ENCODE measurements at places on chromosomes 13 and 19. TPM values are rescaled to one million over a fixed set of nuclear protein-coding genes. Genes with fewer than 3 reads are reported as not detected.

GRCh38 chr13:70363991-70364390 lies 255.7 kb upstream of the KLHL1 start:
- H3K4me1 ChIP-seq: peaks cover 3% of the 10 kb centered on the region
- no peaks in the 10 kb centered on the region for H3K27me3 ChIP-seq
- H3K4me3 ChIP-seq: no peak overlapping the region
- DNase-seq: no peak

- peak; percentile 83 for DNase-seq
- H3K4me3 ChIP-seq: peak overlapping the region; percentile 90
- H3K27me3 ChIP-seq: peaks cover 9% of the 10 kb centered on the region
- no peaks in the 10 kb centered on the region for H3K36me3 ChIP-seq
- H3K27ac ChIP-seq: peak overlapping the region; percentile 78
Measured at GRCh38 chr13:26254583-26255111, 718 bp downstream of the CDK8 start.

- H3K4me3 ChIP-seq: no peak overlapping the region
- no peaks in the 10 kb centered on the region for H3K27me3 ChIP-seq
- no peak overlapping the region for H3K27ac ChIP-seq
Measured at GRCh38 chr13:101248739-101249514, 167.4 kb downstream of the NALCN start.

DNA sequence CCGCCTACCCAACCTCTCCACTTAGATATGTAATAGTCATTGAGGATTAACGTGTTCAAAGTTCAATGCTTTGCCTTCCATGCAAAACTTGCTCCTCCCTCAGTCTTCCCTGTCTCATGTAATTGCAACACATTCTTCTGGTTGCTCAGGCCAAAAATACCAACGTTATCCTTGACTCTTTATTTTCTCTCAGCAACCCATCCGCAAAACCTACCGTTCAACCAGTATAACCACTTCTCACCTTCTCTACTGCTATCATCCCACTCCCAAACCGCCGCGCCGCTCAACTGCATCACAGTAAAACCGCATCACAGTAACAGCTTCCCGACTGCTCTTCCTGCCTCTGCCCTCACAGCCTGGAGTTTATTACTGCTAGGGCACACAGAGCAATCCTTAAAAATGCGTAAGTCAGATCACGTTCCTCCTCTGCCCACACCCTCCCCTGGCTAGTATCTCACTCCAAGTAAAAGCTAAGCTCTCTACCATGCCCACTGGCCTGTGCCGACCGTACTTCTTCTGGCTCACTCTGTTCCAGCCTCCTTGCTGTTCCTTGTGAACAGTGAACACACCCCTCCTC lies 8.2 kb downstream of the MTIF3 start:
- H3K36me3 ChIP-seq: peaks cover 15% of the 10 kb centered on the region
- no peak overlapping the region for H3K27ac ChIP-seq
- no peak overlapping the region for H3K4me3 ChIP-seq
- no peaks in the 10 kb centered on the region for H3K27me3 ChIP-seq

GRCh38 chr19:30263830-30264381 lies 108.3 kb upstream of the ZNF536 start:
- H3K27ac ChIP-seq: peak overlapping the region; percentile 54
- H3K27me3 ChIP-seq: peaks cover 4% of the 10 kb centered on the region
- DNase-seq: no peak
- H3K36me3 ChIP-seq: no peaks in the 10 kb centered on the region
- no peak overlapping the region for H3K4me3 ChIP-seq

DNA sequence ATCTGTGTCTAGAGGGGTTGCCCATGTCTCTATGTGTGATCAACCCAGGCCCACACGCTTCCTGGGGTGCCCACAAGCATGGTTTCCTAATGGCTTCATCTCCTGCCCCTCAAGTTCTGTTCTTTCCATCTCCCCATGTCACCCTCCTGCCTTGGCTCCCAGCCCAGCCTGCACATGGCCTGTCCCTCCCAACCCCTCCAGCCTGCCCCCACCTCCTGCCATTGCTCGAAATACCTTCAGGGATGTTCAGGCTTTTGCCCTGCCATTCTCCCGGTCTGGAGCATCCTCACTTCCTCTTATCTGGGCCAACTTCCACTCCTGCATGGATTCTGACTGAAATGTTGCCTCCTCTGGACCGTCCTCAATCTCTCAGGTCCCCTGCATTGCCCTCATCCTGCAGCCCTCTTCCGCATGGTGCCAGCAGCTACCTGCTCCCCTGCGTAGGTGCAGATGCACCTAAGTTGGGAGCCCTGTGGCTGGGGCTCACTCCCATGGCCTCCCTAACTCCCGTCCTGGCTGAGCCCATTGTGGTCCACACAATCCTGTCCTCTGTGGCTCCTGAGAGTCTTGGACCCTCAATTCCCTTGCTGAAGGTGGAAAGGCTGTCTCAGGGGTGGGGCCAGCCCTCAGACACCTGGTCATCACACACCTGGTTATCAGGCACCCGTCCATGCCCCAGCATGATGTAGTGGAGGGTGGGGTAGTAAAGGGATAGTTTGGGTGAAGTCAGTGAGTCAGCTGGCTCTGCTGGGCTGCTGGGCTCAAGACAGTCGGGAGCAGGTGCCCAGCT lies 152.1 kb downstream of the URI1 start:
- H3K27ac ChIP-seq: no peak overlapping the region
- DNase-seq: no peak
- H3K4me1 ChIP-seq: no peaks in the 10 kb centered on the region
- H3K27me3 ChIP-seq: peaks cover 12% of the 10 kb centered on the region
- H3K36me3 ChIP-seq: no peaks in the 10 kb centered on the region

The SH2D3A gene
- 16.4 TPM for total RNA-seq

DNA sequence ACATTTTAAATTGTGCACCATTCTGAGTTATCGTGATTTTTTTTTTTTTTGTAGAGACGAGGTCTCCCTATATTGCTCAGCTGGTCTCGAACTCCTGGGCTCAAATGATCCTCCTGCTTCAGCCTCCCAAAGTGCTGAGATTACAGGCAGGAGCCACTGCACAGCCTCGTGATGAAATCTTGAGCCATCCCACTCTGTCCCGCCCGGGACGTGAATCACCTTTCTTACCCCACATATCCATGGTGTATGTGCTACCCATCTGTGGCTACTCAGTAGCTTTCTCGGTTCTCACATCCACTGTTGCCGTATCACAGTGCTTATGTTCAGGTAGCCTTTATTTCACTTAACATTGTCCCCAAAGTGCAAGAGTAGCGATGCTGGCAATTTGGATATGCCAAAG lies 26.5 kb downstream of the PAK4 start:
- peaks cover 9% of the 10 kb centered on the region for H3K36me3 ChIP-seq
- H3K4me1 ChIP-seq: no peaks in the 10 kb centered on the region
- no peaks in the 10 kb centered on the region for H3K27me3 ChIP-seq
- DNase-seq: no peak
- no peak overlapping the region for H3K27ac ChIP-seq

- no peak overlapping the region for H3K27ac ChIP-seq
- H3K27me3 ChIP-seq: no peaks in the 10 kb centered on the region
- H3K4me1 ChIP-seq: peaks cover 29% of the 10 kb centered on the region
- H3K4me3 ChIP-seq: no peak overlapping the region
- DNase-seq: no peak
Measured at GRCh38 chr13:44331446-44331845, 42.2 kb upstream of the SERP2 start.

GRCh38 chr13:114119196-114119595 lies 13.2 kb downstream of the RASA3 start:
- H3K4me3 ChIP-seq: peak overlapping the region; percentile 24
- peak; percentile 93 for DNase-seq
- no peaks in the 10 kb centered on the region for H3K36me3 ChIP-seq

DNA sequence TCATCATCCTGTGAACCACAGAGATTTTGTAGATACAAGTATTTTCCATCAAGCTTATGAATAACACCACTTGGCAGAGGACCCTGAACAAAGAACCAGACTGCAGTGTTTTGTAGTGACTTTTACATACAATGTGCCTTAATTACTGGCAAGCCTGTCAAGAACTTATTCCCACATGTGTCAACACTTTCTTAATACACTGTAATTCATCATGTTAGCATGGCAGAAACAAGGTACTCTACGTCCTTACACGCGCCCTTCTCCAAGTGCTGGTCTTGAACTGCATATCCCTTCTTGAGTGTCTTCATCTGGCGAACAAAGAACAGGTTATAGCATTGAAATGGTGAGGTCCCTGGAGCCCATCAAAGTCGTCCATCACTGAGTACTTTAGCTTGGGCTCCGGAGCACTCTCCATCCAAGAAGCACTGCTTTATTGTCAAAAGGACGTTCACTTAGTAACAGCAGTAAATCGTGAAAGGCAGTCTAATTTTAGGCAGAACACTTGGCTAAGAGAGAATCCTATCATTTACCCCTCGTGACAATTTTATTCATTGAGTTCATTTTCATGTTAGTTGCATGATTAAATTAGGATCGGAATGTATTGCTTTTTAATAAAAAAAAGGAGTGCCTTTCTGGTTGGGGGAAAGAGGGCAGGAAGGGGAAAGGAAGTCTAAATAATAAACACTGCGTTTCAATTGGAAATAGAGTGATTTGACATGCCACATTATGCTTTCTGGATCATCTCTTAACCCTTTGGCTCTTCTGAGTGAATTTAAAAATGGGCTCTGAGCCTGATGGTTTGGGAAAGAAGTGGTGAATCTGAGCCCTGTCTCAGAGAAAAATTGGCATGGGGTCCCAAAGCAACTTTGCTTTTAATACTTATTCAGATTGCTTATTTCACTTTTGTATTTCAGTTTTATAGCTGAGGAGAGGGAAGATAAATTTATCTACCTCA lies 376.1 kb downstream of the DLEU7 start:
- no peaks in the 10 kb centered on the region for H3K4me1 ChIP-seq
- no peak for DNase-seq
- no peaks in the 10 kb centered on the region for H3K36me3 ChIP-seq
- peak overlapping the region; percentile 29 for H3K27ac ChIP-seq
- H3K27me3 ChIP-seq: no peaks in the 10 kb centered on the region

DNA sequence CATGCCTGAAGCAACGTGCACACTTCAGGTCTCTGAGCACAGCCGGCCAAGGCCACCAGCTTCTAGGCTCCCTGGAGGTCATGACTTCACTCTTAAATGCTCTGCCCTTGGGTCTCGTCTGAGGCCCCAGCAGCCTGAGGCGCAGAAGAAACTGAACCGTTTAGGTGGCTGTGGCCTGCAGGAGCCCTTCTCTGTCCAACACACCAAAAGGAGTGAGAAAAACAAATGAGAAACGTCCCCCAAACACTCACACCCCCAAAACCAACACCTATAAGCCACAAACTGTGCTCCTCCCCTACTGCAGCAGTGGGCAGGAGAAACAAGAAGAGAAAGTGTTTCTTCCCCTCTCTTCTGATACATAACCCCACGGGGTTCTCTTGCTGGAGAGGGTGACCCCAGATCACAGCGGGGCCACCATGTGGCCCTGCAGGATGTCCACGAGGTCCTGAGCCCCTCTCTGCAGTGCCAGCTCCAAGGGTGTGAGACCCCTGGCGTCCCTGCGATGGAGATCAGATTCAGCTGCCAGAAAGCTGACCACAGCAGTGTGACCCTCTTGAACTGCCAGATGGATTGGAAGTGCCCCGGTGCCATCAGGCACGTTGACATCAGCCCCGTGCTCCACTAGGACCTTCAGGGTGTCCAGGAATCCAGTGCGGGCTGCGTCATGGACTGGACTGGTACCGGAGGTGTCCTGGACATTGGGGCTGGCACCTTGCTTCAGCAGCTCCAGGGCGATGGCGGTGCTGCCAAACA lies 1.0 kb upstream of the KRI1 start:
- peaks cover 9% of the 10 kb centered on the region for H3K36me3 ChIP-seq
- H3K4me3 ChIP-seq: no peak overlapping the region
- no peaks in the 10 kb centered on the region for H3K4me1 ChIP-seq
- H3K27me3 ChIP-seq: peaks cover 16% of the 10 kb centered on the region
- H3K27ac ChIP-seq: no peak overlapping the region
